ENCODE measurements at places on chromosomes 5 and 9. TPM values are rescaled to one million over a fixed set of nuclear protein-coding genes. Genes with fewer than 3 reads are reported as not detected.

- ATAC-seq, result no peak
Observed at GRCh38 chr9:87389936-87390335, 107.7 kb upstream of the DAPK1 start.

DNA sequence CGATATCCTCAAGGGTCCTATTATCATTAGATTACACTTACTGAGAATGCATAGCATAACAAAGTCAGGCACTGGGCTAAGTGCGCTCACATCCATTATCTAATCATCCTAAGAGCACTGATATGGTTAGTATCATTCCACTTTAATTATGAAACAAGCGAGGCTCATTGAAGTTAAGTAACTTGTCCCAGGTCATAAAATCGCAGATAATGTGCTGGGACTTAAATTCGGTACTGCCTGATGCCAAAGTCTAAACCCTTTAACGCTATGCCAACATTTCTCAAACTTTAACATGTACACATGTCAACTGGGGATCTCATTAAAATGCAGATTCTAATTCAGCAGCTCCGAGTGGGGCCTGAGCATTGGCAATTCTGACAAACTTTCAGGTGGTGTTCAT, 204.7 kb downstream of the PTTG1 start:
- ATAC-seq, result no peak

- no peak for ATAC-seq
Observed at GRCh38 chr5:31062902-31063580, 130.4 kb upstream of the CDH6 start.

DNA sequence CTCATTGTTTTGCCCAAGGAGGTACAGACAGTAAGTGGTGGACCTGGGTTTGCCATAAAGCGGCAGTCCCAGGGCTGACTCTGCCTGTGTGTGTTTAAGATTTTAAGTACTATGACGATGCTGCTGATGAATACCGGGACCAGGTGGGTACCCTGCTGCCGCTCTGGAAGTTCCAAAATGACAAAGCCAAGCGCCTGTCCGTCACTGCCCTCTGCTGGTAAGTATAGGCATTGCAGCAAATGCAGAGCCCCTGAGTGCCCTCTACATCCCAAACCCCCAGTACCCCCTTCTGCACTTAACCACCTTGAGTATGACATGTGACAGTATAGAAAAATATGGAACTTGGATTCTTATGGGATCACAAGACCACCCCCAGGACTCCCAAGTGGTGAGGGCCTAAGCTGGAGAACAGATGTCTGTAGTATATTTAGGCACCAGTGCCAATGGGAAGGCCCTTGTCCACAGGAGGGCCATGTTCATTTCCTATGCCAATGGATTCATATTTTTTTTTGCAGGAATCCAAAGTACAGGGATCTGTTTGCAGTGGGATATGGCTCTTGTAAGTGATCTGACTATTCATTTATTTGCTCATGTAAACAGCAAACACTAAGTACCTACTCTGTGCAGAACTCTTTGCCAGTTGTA, 22.0 kb downstream of the ENHO start:
- ATAC-seq, result peak; percentile 67

DNA sequence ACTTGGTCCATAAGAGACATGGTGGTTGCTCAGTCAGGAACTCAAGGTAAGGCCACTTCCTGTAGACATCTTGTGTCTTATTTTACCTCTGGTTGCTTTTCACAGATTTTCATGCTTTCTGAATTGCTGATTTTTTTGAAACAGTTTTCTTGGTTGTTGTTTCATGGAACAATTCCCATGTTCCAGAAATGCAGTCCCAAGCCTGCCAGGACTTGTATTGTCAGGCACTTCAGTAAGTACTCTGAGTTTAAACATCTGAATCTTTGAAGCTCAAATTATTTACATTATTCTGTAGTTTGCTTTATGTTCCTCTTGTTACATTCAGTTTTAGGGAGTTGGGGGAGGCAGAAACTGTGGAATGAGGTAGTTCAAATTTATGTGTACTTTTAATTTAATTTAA, 290.2 kb downstream of the DMRT2 start:
- no peak for ATAC-seq

- no peak for ATAC-seq
Observed at GRCh38 chr5:93299681-93300308, 281.2 kb downstream of the NR2F1-AS1 start.

- no peak for ATAC-seq
Observed at GRCh38 chr5:93274291-93274690, 306.7 kb downstream of the NR2F1-AS1 start.

DNA sequence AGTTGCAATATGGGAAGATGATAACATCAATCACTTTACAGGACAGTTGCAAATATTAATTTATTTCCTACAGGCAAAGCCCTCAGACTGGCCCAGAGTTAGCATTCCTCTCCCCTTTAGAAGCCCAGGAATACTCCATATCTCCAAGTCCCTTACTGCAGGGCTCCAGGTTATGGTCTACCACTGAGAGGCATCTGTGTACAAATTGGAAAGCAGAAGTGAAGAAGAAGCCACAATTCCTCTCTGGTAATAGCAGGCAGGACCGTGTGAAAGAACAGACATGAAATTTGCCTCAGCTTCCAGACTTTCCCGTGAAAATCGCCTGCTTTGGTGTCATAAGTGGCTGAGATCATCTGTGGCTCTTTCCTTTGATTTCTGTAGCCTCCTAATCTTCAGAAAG, 289.6 kb downstream of the GLIS3 start:
- ATAC-seq, result no peak

DNA sequence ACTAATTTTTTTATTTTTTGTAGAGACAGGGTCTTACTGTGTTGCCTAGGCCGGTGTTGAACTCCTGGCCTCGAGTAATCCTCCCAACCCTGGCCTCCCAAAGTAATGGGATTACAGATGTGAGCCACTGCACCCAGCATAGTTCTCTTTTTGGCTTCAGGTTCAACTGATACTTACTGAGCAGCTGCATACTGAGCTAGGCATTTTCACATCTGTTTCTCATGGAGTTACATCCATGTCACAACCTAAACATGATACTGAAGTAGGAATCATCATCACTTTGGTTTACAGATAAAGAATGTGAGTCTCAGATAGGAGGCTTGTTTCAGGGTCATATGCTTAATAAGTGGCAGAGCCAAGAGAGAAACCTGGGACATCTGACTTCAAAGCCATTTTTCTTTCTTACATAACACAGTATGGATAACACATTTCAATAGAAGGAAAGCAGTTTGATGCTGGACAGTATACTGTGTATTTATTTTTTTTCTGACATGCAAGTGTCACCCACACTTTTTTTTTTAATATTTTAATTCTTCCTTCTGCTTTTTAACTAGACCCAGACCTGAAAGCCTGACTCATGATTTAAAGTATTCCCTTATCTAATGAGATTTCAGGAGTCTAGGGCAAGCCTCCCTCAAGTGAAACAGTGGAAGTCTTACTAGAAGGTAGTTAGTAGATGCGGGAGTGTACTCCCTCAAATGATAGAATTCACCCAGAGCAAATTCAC, 90.8 kb downstream of the HACD4 start:
- ATAC-seq, result no peak

DNA sequence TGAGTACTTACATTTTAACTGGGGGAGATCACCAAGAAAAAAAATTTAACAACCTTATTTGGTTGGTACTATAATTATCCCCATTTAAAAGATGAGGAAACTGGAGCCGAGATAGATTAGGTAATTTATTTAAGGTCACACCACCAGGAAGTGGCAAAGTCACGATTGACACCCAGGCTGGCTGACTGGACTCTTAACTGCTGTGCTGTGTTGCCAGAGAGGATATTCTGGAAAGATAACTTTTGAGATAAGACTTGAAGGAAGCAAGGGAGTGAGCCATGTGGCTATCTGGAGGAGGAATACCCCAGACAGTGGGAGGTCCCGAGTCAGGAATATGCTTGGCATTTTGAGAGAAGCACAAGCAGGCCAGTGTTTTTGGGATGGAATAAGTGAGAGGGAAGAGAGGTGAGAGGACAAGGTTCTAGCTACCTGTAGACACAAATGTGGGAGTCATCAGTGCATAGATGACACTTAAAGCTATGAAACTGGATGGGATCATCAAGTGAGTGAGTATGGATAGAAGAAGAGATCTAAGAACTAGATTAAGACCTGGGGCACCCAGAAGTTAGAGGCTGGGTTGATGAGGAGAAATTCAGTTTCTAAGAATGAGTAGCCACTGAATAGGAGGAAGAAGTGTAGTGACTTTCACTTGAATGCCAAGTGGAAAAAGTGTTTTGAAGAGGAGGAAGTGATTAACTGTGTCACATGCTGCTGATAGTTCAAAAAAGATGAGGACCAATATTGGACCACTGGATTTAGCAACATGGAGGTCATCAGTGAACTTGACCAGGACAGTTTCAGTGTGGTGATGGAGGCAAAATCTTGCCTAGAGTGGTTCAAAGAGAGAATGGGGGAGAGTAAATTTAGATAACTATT, 25.6 kb downstream of the PDE8B start:
- ATAC-seq, result no peak

SPINK6 gene
- 2.9 TPM for total RNA-seq

TMEM174 gene
- not detected for total RNA-seq

Measured in esophagus mucosa (tissue), 1 donor.